Breast epithelium (tissue), 4 donors: ENCODE measurements at places on chromosomes 12 and 14. TPM values are rescaled to one million over a fixed set of nuclear protein-coding genes. Genes with fewer than 3 reads are reported as not detected.

DNA sequence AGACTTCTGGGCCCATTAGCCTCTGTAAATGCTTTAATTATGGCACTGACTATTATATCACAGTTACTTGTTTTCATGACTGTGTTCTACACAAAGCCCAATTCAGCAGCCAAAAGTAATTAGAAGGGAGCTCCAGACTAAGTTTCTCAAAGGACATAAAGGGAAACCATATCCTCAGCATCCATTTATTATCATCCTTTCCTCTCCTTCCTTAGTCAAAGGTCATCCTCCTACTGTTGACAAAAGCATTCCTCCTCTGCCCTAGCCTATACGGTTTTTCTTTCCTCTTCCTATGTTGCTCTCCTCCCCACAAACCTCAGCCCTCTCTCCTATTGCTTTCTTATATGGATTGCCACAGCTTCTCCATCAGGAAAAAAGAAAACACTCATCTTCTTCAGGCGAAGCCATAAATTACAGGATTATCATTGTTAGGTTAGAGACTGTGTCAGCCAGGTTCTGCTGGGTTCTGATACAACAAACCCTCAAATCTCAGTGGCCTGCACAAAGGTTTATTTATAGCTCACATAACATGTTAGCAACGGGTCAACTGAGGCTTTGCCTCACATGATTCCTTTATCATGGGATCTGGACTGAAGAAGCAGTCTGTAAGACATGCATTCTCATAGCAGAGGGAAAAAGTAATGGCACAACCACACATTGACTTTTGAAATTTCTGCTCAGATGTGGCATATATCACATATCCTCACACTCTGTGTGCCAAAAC lies 207.2 kb downstream of the SLC5A8 start:
- H3K36me3 ChIP-seq = no peaks in the 10 kb centered on the region
- no peak overlapping the region for H3K27ac ChIP-seq
- no peaks in the 10 kb centered on the region for H3K4me1 ChIP-seq

GRCh38 chr14:50607181-50607580 lies 47.2 kb downstream of the ATL1 start:
- no peak for DNase-seq
- no peaks in the 10 kb centered on the region for H3K36me3 ChIP-seq
- H3K27me3 ChIP-seq = no peaks in the 10 kb centered on the region
- no peaks in the 10 kb centered on the region for H3K4me1 ChIP-seq
- H3K27ac ChIP-seq = peak overlapping the region; percentile 40

LMNTD1 gene
- total RNA-seq = not detected

- no peaks in the 10 kb centered on the region for H3K4me1 ChIP-seq
- no peaks in the 10 kb centered on the region for H3K36me3 ChIP-seq
- DNase-seq = no peak
- H3K4me3 ChIP-seq = no peak overlapping the region
These were observed 27.2 kb upstream of the MLXIP start for GRCh38 chr12:122051231-122051876.

DNA sequence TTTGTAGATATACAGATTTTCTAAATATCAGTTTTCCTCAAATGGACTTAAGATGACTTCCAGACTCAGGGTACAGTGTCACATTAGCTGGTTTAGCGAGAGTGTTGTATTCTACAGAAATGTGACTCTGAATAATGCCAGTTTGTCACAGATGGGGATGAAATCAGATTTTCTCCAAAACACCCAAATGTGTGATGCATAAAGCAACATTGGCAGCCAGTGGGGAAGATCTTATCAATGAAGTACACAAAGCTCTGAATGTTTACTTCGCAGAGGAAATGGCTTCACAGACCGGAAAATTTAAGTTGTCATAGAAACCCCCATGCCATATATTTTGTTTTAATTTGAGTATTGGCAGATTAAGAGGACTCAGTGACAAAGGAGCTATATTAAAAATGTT lies 29.9 kb downstream of the ANO4 start:
- H3K4me1 ChIP-seq = no peaks in the 10 kb centered on the region
- H3K27ac ChIP-seq = no peak overlapping the region
- H3K27me3 ChIP-seq = no peaks in the 10 kb centered on the region

DNA sequence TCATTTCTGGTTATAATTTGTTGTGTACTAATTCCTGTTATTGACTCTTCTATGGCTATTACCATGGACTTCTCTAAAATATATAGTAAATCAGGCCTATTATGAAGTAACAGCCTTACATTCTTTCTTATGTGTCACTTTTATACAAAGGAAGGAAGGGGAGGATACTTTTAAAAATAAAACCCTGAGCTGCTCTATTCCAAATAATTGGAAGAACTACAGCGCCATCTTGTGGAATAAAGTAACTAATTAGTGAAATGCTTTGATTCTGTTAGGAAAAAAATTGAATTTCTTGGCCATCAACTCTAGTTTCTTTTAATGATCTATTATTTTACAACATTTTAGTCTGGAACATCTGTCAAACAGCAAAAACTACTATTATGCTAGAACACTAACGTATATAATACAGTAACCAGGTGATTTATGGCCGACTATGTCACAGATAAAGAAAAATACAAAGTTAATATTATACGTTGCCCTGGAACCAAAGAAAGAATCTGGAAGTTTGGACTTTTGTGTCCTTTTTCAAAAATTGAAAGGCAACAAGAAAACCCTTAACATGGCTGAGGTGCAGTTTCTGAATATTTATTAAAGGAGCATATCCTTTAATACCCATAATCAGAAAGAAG lies 55.0 kb upstream of the NELL2 start:
- H3K4me1 ChIP-seq = no peaks in the 10 kb centered on the region
- H3K4me3 ChIP-seq = no peak overlapping the region
- H3K27ac ChIP-seq = no peak overlapping the region

DNA sequence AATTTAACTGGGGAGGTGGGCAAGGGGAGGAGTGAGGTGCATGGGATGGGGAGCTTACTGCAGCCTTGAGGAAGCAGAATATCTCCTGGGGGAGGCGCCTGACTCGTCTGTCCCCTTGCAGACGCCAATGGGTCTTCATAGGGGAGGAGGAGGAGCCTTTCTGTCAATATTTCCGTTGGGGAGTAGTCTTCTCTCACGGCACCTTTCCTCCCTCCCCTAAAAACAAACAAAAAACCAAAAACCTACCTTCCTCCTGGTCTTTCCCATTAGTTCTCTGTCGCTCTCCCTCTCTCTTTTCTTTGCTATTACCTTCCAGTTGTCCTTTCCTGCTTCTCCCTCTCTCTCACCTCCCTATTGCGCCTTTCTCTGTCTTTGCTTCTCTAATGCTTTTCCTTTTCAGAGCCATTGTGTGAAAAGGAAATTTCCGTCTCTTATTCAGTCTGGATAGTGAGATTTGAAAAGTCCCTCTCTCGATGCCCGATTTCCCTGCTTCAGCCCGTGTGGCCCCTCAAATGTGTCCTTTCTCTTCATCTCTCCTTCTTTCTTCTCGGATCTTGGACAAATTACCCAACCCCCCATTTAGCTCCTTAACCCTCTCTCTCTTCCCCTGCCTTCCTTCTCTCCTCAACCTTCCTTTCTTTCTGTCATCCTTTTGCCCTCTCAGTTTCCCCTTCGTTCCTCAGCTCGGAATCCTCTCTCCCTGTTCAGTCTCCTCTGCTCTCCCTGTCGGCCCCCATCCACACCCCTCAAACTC lies 5.9 kb downstream of the GPR84 start:
- no peak for DNase-seq
- H3K36me3 ChIP-seq = no peaks in the 10 kb centered on the region
- H3K4me1 ChIP-seq = no peaks in the 10 kb centered on the region
- peak overlapping the region; percentile 48 for H3K4me3 ChIP-seq
- no peaks in the 10 kb centered on the region for H3K27me3 ChIP-seq

LIN7A gene
- total RNA-seq = 13.1 TPM
